ENCODE measurements at places on chromosomes 4 and X.

- DNase-seq: no peak
Measured at GRCh38 chrX:31551913-31552312, 480.1 kb upstream of the FTHL17 start.

DNA sequence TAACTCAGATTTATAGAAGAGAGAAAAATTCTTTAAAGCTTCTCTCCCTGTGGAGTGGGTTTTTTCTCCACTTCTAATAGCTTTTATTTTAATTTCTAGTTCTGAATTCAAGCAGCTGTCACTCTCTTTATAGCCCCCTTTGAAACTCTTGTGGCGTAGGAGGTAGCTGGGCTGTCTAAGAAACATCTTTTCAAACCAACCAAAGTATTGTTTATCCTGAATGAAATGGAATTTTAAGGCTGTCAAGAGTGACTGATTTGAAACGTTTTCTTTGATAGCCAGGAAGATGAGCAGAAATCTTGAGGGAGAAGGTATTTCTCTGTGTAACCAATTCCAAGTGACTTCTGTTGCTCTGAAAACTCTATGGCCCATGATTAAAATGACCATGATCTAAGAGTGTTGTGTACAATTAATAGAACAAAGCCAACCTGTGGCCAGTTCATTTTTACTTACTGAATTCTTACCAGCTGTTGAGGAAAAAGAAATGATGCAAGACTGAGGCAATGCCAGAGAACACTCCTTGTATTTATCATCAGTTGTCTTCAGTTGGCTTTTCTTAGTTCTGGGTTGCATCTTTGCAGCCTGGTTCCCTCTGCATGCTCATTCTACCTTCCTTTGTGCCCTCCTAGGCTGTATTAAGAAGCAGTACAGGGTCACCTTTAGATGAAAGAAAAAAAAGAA lies 298.4 kb downstream of the ARHGAP10 start:
- DNase-seq: peak; percentile 68

GRCh38 chrX:21802054-21802670 lies 37.3 kb upstream of the MBTPS2 start:
- no peak for DNase-seq

GRCh38 chr4:8847764-8848163 lies 23.9 kb downstream of the HMX1 start:
- no peak for DNase-seq

DNA sequence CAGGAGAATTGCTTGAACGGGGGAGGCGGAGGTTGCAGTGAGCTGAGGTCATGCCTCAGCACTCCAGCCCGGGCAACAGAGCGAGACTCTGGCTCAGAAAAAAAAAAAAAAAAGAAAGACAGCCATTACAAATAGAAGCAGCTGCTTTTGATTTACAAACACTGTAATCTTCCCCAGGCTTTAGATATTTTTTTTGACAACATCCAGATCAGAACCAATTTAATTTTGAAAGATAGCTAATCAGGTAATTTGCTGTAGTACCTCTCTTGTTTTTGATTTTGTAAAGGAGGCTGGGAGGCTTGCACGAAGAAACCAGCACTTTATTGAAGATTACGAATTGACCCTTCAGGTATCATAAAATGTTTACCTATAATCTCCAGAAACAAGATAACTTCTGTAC lies 107.0 kb downstream of the LDB2 start:
- no peak for DNase-seq

DNA sequence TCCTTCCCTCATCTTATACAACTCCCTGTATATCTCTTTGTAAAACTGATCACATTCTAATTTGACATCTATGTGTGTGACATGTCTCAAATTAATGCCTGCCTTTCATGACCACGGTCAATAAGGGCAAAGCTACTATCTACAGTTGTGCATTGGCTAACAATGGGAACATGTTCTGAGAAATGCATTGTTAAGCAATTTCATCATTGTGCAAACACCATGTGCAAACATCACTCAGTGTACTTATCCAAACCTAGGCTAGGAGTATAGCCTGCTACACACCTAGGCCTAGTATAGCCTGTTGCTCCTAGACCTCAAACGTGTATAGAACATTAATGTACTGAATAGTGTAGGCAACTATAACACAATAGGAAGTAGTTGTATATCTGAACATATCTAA lies 95.0 kb downstream of the BANK1 start:
- DNase-seq: no peak

- no peak for DNase-seq
Measured at GRCh38 chr4:137866671-137867070, 334.4 kb upstream of the PCDH18 start.

GRCh38 chrX:115257711-115258110 lies 23.8 kb upstream of the LRCH2 start:
- no peak for DNase-seq

DNA sequence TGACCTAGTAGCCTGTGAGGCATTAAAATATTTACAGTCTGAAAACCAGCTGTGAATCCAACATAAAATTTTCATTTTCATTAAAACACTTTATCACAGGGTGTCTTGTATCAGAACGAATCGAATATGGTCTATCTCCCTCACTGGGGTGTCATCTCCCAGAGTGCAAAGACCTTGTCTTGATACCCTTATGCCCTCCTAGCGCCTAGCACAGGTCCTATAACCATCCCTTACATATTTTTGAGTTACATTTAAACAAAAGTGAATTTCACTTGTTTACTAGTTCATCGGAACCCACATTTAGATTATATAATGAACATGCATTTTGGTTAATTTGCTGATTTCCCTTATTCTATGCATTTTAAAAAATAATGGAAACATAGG lies 14.0 kb downstream of the DIPK2B start:
- no peak for DNase-seq

DNA sequence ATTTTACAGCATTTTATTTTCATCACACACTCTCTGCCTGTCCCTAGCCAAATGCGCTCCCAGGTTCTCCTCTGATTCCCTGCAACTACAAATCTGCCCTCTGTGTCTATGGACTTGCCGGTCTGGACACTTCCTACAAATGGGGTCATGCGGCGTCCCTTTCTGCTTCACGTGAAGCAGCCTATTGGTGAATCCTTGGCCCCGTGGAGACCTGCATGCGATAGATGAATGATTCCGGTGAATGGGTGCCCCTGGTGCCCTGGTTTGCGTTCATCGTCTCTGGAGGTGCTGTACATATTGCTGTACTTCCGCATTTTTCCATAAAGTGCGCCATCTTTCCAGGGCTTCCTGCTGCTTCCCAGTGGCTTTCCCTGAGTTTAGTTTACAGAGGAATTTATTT lies 27.5 kb upstream of the CLCN4 start:
- no peak for DNase-seq

- DNase-seq: no peak
Measured at GRCh38 chr4:61772126-61772525, 572.0 kb downstream of the ADGRL3 start.

GRCh38 chr4:56630876-56631666 lies 50.0 kb downstream of the HOPX start:
- peak; percentile 72 for DNase-seq

DNA sequence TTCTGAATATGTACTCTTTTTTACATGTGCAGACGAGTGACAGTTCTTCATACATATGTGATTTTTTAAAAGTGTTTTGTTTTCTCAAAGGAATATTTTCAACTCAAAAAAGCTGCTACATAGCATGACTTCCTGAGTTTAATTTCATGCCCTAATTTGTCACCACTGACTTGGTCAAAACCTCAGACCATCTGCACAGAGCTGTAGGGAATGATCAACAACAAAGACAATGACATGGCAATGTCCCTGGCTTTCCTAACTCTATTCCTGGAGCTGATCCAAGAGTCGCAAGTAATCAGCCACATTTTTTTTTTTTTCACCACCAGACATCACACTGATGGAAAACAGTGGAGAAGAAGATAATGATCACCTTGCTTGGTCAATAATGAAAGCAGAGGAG lies 97.7 kb downstream of the TMA16 start:
- DNase-seq: no peak

- peak; percentile 4 for DNase-seq
Measured at GRCh38 chr4:79178760-79179159, 147.1 kb downstream of the NAA11 start.

GRCh38 chr4:172666711-172667368 lies 501.8 kb upstream of the GALNT7 start:
- DNase-seq: no peak

Data from fibroblast of skin of left quadriceps (primary cell).